ENCODE measurements at places on chromosomes 5 and 9.

DNA sequence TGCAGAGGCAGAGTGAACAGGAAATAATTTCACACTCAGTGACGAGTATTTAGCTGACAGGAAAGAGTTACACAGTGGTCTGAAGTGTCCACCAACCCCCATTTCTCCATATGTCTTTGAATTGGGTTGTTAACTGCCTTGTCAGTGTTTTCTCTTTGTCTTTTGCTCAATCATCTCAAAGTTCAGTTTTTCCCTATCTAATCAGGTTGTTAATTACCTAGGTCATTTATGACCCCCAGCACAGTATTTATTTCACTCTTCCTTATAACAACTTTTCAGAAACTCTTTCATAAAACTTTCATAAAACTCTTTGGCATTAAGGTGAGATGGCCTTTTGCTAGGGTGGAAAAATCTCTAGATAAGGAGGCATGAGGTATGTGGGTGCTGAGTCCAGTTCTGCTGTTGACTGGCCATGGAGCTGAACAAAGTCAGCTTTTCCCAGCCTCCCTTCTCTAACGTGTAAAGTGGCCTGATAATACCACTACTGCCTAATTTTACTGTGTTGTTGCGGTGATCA, 5.2 kb upstream of the ALDOB start:
- no peak for DNase-seq

GRCh38 chr9:117187498-117187897, 227.4 kb downstream of the ASTN2 start:
- no peak for DNase-seq

DNA sequence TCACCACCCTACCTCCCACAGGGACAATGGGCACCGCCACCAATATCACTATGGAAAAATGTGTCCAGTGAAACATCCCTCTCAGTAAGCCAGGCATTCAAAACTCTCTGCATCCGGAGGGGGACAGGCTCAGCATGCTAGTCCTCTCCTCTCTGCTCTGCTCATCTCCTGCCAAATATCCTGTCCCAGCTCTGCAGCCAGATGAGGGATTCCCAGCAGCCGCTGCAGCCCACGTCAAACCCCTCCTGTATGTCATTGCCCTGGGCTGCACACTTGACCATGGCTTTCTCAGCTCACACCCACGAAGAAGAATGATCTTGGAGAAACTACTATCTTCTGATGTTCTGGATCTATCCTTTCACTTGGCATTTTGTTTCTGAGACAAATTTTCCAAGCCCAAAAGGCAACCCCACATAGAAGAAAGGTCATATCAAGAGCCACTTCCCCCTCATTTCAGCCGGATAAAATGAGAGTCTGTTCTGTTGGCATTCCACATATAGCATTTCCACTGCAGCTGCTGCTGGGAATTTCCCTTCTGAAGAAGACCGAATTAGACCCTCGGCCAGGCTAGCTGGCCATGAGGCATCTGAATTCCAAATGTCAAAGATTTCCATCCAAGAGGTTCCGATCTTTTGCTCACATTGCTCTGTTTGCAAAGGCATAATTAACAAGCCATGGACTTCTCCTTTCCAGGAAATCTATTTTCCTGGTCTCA, 338.0 kb downstream of the ACTL7B start:
- DNase-seq, result no peak

DNA sequence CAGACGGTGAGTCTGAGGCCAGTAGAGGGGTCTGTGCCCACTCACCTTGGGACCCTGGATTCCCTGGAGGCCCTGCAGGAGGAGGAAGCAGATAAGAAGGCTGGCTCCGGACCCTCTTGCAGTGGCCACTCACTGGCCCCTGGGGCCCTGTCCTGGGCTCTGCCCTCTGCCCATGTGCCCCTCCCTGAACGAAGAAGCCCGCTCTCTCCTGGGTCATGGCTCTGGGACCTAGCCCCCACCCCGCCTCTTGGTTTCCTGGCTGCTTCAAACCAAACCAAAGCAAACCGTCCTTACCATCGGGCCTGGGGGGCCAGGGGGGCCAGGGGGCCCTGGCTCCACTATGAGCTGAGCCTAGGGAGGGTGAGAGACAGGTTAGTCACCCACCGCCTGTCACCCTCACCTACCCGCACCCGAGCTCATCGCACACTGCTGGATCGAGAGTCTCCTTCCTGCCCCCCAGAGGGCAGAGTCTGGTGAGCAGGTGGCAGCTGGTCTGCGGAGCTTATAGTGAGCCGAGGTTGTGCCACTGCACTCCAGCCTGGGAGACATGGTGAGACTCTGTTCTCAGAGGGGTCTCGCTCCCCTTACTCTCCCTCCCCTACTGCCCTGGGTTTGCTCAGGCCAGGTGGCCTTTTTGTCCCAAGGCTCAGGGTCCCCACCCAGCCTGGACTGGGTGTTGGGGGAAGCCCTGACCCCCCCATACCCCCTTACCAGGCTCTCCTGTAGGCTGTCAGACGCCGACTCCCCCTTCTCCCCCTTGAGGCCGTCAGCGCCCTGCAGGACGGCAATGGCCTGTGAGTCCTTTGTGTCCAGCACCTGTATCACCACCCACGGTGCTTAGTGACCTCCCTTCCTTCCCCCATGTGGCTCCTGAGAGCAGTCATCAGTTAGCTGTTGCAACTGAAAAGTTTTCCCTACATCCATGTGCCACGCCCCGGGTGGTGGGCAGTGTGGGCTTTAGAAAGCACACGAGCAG, 15.2 kb upstream of the PHYKPL start:
- no peak for DNase-seq

GRCh38 chr5:34756781-34757624, 82.0 kb upstream of the TTC23L start:
- no peak for DNase-seq

DNA sequence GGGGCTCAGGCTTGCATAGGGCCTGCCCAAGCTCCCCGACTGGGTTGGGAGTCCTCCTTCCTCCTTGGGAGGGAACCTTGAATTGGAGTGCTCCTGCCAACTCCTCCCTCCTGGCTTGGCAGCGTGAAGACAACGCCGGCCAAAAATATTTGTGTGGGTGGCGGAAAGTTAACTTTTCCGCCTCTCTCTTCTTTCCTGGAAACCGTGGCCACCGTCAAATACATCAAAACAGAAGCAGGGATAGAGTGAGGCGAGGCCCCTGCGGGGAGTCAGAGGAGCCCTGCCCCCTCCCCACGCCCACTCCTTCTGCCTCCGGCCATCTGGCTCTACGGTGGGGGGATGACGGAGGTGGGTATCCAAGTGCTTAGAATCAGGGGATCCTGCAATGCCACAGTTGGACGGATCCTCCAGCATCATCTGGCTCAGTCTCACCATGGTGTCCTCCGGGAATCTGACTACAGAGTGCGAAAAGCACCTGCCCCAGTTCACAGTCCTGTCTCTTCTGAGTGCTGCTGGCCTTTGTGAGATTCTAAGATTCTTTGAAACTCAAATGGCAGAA, 25.2 kb upstream of the SYNPO start:
- DNase-seq, result no peak

GRCh38 chr5:53368516-53368915, 111.9 kb upstream of the FST start:
- DNase-seq, result no peak

DNA sequence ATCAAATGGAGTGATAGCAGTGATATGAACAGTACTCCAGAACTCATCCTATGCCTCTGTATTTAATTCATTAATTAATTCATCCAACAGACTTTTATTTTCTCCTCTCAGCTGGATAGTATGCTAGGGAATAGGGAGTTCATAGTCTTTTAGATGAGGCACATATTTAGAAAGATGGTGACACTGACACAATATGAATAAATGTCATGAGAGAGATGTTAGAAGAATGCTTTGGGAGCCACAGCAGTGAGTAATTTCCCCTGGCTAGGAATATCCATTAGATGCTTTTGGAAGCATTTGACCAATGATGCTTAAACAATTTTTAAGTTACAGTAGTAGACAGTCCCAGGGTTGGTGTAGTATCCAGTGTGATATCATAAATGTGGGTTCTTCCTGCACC, 428.7 kb upstream of the SGCD start:
- DNase-seq, result no peak

DNA sequence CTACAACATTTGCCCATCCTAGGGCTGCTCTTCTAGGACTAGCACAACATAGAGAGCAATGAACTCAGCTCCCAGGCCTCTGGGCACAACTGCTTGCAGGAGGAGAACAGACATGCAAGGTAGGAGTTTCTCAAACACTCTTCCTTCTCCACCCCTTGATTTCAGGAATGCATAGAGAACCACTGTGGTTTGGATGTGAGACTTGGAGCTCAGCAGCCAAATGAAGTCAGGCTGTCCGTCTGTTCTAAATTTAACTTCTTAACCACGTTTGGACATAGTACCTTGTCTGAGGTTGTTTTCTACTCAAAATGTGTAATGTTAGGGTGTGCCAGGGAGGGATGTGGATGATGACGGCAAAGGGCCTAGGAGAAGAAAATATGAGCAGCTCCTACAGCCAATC, 515.1 kb upstream of the TNC start:
- DNase-seq, result no peak
